Stimulated activated CD4-positive, alpha-beta T cell treated with anti-CD3 and anti-CD28 coated beads, Interleukin-15, amount 100 ng/mL, for 1 hour (primary cell): ENCODE measurements at places on chromosomes 13 and 19.

DNA sequence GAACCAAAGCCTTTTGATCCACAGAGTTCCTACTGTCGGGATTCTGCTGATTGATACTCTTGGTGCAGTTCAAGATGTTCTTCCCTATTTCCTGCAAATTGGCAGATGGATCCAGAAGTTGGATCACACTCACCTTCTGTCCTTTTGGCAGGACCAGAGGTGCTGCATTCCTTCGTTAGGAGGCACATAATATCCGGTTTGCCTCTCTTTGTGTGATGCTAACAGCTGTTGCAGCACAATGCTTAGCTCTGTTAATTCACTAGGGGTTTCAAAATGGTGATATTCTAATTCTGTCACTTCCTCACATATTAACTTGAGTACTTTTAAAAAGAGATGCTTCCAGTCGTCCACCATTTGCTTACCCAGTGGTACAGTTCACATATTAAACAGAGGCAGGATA lies 15.2 kb upstream of the CHST8 start:
- DNase-seq, result no peak

GRCh38 chr19:41441321-41441945 lies 1.5 kb upstream of the ERICH4 start:
- no peak for DNase-seq

DNA sequence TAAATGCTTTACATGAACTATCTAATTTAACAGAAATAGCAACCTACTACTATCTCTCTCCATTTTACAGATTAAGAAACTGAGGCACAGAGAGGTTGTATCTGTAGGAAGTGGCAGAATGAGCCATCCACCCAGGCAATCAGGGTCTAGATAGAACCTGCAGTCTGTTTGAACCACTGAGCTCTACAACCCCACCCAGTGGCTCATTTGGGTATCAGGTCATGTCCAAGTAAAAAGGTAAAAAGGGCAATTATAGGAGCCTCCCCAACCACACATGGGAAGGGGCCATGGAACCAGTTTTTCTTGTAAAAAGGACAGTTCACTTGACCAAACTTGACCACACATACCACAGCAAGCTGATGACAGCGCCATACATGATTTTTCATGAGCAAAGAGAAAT lies 92.9 kb upstream of the SGCG start:
- no peak for DNase-seq

DNA sequence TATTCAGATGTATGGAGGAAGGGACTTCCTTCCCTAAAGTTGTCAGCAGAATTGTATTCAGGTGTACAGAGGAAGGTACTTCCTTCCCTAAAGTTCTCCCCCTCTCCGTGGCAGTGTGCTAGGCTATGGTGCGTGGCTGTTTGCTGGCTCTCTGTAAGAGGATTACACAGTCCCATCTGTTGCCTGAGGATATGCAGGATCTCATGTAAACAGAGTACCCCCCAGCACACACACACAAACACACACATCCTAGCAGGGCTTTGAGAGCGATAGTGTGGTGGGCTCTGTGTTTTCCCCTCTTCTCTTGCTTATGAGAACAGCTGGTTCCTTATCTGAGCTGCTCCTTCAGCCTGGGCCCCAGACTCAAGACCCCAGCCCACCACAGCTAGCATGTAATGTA lies 10.3 kb downstream of the NEK5 start:
- DNase-seq, result no peak

GRCh38 chr13:66225072-66225471 lies 1005.1 kb downstream of the PCDH9 start:
- DNase-seq, result no peak

DNA sequence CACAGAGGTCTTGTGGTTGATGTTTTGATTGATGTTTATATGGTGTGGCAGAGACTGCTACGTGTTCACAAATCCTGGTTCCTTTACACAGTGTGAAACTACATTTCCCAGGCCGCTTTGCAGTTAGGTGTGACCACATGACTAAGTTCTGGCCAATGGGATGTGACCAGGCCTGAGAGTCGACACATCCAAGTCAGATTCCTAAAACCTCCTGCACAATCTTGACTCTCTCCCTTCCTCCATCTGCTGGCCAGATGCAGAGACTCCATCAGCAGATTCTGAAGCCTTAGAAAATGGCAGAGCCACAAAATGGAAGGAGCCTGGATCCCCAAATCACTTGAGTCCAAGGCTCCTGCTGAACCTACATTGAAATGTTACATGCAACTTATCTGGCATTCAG lies 12.6 kb downstream of the CD37 start:
- DNase-seq, result no peak

GRCh38 chr13:32910530-32910929 lies 105.7 kb upstream of the KL start:
- no peak for DNase-seq

DNA sequence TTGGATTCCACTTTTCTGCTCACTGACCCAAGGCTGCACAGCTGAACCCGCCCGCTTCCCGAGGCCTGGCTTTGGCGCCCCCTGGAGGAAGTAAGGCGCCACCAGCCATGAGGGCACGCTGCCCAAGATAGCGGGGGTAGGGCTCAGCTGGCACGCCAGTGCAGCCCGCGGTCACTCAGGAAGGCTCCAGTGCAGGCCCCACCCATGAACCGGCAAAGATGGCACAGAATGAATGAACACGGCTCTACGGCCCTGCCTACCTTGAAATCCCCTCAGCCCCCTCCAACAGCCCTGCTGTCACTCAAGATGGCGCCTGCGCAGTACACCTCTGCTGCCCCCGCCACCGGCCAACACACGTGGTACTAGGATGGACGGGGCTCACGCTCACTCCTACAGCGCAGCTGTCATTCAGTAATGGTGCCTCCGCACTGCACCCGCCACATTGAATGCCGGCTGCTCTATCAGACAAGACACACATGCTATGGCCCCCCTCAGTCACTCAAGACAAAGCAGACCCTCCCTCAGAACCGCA lies 3.0 kb downstream of the PEG3 start:
- no peak for DNase-seq

GRCh38 chr13:59364641-59365085 lies 799.1 kb downstream of the DIAPH3 start:
- DNase-seq, result no peak

DNA sequence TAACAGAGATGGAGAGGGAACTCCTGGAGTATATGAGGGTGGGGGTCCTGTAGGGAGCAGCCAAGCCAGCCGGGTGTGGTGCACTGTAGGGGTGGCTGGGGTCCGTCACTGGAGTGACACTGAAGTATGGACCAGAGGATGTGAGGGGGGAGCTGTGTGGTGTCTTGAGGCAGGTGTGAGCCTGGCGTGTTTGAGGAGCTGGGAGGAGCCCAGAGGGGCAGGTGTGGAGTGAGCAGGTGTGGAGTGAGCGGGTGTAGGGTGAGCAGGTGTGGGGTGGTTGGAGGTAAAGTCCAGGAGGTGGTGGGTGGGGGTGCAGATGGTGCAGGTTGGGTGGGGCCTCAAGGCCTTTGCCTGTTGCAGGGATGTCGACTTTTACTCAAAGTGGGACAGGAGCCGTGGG lies 5.9 kb downstream of the B3GNT8 start:
- no peak for DNase-seq

DNA sequence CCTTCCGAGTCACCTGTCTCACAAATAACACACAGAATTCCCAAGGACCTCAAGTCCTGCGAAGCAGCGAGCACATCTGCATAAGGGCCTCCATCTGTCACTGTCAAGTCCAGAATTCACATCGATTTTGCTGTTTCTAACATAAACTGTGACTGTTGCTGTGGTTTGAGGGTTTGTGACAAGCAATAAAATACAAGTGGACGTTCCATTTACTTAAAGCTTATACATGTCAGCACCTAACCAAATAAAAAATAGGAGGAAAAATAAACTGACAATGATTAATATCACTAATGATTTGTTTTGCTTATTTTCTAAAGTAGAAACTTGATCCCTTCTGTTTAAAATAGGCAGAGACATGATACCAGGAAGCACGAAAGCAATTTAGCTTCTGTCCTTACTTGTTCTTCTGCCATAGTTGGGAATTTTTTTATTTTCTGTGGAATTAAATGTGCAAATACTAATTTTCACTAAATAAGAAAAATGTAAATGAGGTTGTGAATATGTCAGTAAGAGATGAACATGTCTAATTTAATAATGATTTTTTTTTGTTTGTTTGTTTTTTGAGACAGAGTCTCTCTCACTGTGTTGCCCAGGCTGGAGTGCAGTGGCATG lies 279.1 kb downstream of the FGF9 start:
- DNase-seq, result no peak

DNA sequence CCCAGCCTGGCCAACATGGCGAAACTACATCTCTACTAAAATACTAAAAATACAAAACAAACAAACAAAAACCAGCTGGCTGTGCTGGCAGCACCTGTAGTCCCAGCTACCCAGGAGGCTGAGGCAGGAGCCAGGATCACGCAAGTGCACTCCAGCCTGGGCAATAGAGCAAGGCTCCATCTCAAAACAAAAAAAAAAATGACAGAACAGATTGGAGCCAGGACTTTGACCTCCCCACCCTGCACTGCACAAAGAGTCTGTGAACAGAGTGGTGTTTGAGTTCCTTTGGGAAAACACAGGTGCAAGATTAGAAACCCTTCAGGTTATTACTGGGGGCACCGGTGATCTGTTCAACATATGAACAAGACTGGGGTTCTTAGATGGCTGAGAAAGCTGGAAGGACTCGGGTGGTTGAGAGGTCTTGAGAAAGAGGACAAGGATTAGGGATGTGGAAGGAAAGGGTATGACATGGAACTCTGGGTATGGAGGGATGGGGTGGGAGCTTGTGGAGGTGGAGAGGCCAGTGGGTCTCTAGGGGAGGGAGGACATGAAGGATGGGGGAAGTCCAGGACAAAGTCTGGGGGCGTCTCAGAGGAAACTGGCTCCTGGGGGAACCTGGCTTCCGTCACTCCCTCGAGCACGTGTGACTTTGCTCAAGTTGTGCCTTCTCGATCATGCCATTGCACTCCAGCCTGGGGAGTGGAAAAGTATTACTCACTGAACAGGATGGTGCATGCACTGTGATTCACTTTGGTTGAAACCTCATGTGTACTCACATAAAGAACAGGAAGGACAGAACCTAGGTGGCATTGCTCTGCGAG lies 25.9 kb downstream of the RCN3 start:
- DNase-seq, result no peak

DNA sequence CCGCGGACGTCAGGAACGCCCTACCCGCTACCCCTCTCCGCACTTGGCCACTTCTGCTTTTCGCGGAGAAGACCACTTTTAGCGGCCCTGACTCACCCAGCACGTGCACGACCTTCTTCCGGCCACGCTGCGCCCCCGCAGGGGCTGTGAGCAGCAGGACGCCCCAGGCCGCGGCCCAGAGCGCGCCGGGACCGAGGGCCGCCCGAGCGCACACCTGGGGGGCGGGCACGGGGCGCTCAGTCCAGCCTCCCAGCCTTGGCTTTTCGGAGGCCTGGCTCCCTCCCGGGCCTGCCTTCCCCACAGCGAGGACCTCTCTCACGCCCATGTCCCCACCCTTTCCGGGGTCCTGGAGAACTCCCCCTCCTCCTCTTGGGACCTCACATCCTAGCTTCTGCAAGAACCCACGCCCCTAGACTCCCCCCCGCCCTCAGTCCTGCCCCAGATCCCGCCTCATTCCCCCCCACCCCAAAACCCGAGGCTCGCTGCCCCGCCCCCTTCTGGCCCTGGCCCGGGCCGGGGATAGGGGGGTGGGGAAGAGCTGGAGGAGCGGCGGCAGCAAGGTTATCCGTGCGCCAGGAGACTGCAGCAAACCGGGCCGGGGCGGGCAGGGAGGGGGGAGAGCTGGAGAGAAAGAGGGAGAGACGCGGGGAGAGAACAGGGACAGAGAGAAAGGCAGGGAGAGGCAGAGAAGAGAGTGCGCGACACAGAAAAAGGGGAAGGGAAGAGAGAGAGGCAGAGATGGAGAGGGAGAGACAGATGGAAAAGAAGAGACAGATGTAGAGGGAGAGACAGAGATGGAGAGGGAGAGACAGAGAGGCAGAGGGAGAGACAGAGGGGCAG lies 11.5 kb downstream of the TM6SF2 start:
- DNase-seq, result no peak

GRCh38 chr13:112003396-112003795 lies 63.6 kb upstream of the SOX1 start:
- DNase-seq, result no peak

- DNase-seq, result no peak
These were observed 489.7 kb downstream of the RFC3 start for GRCh38 chr13:34307607-34308006.

DNA sequence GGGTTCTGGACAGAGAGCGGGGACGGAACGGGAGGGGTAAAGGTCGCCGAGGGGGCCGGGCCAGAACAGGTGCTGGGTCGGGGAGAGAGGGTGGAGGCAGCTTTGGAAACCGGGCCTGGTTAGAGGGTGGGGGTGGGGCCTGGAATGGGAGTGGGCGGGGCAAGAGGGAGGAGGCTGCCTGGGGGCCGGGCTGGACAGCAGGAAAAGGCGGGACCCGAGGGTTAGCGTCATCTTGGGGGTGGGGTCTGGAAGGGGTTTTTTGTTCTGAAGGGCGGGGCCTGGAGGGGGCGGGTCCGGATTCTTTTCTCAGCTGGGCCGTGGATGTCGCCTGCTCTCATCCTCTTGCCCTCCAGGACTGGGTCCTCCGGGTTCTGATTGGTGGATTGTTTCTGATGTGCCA lies 4.3 kb upstream of the ZNF813 start:
- no peak for DNase-seq

- DNase-seq, result no peak
These were observed 247.7 kb downstream of the GGACT start for GRCh38 chr13:100340865-100341264.

DNA sequence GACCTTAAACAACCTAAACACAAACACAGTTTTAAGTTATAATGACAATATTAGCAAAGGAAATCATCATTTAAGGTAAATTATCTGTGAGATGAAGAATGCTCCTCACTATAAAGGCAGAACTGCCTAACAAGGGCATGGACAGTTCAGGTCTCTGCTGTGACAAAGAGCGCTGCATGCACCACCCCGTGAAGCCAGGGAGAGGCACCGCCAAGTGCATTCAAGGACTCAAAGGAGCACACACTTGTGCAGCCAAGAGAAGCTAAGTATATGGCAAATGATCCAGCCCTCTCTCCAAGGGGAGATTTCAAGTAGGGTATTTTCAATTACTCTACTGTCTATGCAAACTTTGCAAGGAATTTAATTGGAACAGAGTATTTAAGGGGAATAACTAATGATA lies 126.0 kb downstream of the RAP2A start:
- DNase-seq, result no peak
